ENCODE measurements at places on chromosomes 13 and 19. TPM values are rescaled to one million over a fixed set of nuclear protein-coding genes. Genes with fewer than 3 reads are reported as not detected.

Gene VSTM1
- total RNA-seq = not detected

Gene ZNF135
- 11.8 TPM for total RNA-seq

Gene ATP4B
- not detected for total RNA-seq

Gene IFI30
- 0.41 TPM for total RNA-seq

All from frontal cortex (tissue), 4 donors.